Liver (tissue), 10 donors: ENCODE measurements at places on chromosomes 12 and 14.

DNA sequence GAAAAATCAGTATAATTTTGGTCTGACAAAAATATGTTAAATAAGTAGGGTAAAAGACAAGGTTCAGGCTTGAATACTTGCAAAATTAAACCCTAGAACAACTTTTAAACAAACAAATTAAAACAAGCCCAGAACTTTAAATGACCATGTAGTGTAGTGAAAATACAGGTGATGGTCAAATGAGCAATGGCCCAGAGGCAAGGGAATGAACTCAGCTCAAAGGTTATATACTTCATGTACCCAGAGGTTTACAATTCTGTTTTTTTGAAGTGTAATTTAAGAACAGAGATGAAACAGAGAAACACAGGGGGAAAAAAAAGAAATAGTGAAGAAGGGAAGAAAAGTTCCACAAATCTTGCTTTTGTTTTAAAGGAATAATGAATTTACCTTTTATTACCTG, 949.2 kb downstream of the TRHDE start:
- H3K27ac ChIP-seq, result no peak overlapping the region
- no peaks in the 10 kb centered on the region for H3K27me3 ChIP-seq
- H3K36me3 ChIP-seq, result no peaks in the 10 kb centered on the region
- DNase-seq, result no peak

GRCh38 chr14:75969891-75970290, 11.9 kb downstream of the TGFB3 start:
- no peak overlapping the region for H3K4me3 ChIP-seq
- no peaks in the 10 kb centered on the region for H3K4me1 ChIP-seq
- H3K36me3 ChIP-seq, result no peaks in the 10 kb centered on the region
- no peaks in the 10 kb centered on the region for H3K27me3 ChIP-seq
- H3K27ac ChIP-seq, result no peak overlapping the region

DNA sequence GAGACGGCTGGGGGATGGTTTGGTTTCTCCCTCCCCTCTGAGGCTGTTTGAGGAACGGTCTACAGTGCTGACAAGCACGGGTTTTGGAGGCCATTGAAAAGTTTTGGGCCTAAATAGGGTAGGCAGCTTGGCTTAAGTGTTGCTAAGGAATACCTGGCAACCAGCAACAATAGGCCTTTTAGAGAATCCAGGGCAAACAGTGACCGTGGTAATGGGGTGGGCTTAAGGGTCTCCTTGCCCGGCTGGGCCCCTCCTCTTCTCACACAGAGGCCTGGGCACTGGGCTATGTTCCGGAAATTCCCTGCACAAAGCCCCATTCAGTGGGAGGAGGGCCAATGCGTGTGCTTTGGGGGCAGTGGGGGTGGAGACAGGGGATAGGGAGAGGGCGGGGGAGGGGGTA, 55.4 kb downstream of the ASCL1 start:
- H3K27ac ChIP-seq, result no peak overlapping the region
- no peaks in the 10 kb centered on the region for H3K4me1 ChIP-seq
- no peak overlapping the region for H3K4me3 ChIP-seq
- no peaks in the 10 kb centered on the region for H3K27me3 ChIP-seq

DNA sequence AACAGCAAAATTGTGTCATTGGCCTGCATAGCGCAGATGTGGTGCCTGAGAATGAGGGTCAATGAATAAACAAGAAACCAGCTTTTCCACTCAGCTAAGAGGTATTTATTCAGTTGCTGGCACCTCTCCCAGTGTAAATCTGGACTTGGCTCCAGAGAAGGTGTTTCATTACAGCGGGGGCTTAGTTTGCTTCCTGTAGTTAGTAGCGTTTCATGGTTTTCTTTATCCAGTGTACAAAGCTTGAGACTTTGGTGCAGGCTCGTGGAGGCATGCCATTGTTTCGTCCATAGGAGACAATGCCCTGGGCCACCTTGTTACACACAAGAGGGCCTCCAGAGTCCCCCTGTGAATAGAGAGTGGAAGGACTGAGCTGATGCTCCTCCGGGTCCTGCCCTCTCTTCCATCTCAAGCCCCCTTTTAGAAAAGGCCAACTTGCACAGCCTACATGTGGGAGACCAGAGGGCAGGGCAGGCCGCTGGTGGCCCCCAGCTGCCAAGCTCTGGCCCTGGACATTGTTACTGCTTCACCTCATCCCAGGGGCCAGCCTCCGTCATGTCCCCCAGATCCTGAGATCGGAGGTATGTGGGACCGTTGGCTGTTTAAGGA, 3.0 kb downstream of the GZMB start:
- no peaks in the 10 kb centered on the region for H3K4me1 ChIP-seq
- H3K27me3 ChIP-seq, result no peaks in the 10 kb centered on the region
- no peak for DNase-seq
- H3K36me3 ChIP-seq, result no peaks in the 10 kb centered on the region

- DNase-seq, result no peak
- no peak overlapping the region for H3K27ac ChIP-seq
- H3K4me1 ChIP-seq, result no peaks in the 10 kb centered on the region
- H3K4me3 ChIP-seq, result no peak overlapping the region
- H3K27me3 ChIP-seq, result no peaks in the 10 kb centered on the region
Observed at GRCh38 chr14:52298795-52299194, 15.3 kb upstream of the PTGER2 start.

DNA sequence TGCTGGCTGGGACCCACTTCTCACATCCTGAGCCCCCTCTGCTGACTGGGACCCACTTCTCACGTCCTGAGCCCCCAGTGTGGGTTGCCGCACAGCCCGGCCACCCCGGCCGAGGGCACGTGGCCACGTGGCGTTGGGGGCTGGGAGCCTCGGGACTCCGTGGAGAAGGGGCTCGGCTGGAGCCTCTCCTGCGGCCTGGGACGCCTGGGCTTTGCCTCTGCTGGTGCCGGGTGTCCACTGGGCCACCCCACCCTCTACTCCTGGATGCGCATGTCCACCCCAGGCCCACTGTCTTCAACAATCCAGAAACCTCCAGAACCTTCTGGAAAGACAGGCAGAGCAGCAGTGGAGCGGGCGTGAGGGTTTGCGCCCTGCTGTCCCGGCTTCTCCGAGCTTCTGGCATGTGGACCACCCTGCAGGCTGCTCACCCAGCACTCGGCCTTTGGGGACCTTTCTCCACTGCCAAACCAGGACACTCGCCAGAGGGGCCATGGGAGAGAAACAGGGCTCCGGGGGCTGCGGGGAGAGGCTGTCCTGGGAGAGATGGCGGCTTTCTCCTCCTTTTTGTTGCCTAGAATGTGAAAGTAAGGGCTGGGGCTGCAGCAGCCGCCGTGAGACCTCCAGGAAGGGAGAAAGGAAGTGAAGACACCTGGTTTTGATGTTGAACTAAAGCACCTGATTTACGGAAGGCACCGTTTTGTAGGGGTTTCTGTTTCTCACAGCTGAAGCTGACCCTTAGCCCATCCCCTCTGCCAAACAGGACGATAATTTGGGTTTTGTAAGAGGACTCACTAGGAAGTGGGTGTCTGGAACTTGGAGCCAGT, 30.0 kb downstream of the NOC4L start:
- no peak for DNase-seq
- H3K4me1 ChIP-seq, result no peaks in the 10 kb centered on the region
- no peak overlapping the region for H3K27ac ChIP-seq
- no peaks in the 10 kb centered on the region for H3K27me3 ChIP-seq
- no peak overlapping the region for H3K4me3 ChIP-seq
- H3K36me3 ChIP-seq, result no peaks in the 10 kb centered on the region

DNA sequence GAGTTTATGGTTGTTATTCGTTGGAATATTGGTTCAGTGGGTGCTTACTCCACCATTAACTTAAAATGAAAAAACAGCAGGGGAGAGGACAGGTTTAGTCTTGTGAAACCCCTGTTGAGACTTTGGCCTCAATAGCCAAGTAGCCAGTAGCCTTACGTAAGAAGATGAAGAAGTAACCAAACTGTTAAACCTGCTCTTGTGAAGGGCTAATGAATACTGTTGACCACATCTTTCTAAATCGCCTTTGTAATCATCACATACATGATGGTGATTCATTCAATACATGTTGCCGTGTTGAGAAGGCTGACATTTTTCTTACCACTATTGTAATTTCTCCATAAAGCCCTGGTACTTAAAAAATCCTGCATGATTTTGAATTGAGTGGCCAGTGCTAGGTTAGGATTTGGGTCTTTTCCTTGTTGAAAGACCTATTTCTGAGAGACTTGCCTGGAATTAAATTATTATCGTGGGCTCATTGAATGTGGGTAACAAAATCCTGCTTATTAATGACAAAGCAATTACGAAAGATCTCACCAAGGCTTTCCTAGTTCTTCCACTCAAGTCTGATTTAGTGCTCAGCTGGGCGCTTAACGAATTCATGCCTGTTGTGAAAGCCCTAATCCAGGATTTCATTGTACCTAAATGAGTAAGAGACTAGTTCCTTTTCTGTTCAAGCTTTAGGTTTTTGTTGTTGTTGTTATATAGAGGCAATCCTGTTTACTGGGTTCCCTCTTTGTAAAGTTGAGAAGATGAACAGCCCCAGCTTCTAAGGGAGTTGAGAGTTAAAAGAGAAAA, 333.1 kb downstream of the FUT8 start:
- H3K27ac ChIP-seq, result no peak overlapping the region
- H3K4me3 ChIP-seq, result no peak overlapping the region
- H3K4me1 ChIP-seq, result no peaks in the 10 kb centered on the region
- no peaks in the 10 kb centered on the region for H3K27me3 ChIP-seq
- no peaks in the 10 kb centered on the region for H3K36me3 ChIP-seq

DNA sequence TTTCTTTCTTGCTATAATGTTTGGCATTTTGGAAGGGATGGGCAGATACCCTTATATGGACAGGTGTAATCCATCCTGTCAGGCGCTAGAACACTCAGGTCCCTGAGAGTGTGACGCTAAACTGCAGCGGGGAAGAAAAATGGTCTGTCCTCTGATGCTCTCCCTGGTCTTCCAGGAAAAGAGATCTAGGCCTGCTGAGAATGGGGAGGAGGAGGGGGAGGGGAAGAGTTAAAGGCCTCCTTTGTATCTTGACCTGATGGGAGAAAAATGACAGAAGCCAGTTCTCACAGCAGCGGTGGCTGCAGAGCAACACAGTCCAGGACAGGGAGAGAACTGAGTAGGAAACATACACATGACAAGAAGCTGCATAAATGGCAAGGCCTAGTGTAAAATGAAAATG, 61.1 kb downstream of the RPS6KA5 start:
- no peaks in the 10 kb centered on the region for H3K4me1 ChIP-seq
- no peak for DNase-seq
- H3K27ac ChIP-seq, result no peak overlapping the region
- no peaks in the 10 kb centered on the region for H3K36me3 ChIP-seq
- H3K27me3 ChIP-seq, result no peaks in the 10 kb centered on the region
- H3K4me3 ChIP-seq, result no peak overlapping the region

GRCh38 chr14:101726954-101727302, 34.6 kb upstream of the PPP2R5C start:
- no peaks in the 10 kb centered on the region for H3K4me1 ChIP-seq
- H3K36me3 ChIP-seq, result no peaks in the 10 kb centered on the region
- H3K4me3 ChIP-seq, result no peak overlapping the region
- no peak for DNase-seq
- H3K27ac ChIP-seq, result no peak overlapping the region

DNA sequence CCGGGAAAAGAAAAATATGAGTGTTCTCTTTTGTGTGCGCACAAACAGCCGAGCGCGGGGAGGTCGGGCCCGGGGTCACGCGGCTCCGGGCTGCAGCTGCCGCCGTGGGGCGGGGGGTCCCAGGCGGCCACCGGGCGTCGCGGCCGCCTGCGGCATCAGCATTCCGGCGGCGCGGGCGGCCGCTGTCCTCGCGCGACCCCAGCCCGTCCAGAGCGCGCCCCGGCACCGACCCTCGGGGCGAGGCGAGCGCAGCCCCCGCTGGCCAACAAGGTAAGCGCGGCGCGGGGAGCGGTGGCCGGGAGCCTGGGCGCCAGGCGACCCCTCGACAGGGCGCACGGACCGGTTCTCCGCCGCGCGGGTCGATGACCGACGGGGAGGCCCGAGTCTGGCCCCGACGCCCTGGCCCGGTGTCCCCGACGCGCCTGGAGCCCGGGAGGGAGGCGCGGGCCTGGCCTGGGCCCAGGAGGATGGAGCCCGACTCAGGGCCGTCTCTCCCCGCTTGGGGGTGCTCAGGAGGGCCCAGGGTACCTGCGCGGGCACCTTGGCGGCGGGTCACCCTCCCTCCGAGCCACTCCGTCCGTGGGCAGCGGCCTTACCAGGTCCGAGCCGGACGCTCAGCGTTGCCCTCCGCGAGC, 103.9 kb upstream of the DIO3 start:
- no peaks in the 10 kb centered on the region for H3K27me3 ChIP-seq
- H3K4me1 ChIP-seq, result peaks cover 8% of the 10 kb centered on the region
- H3K27ac ChIP-seq, result no peak overlapping the region
- no peaks in the 10 kb centered on the region for H3K36me3 ChIP-seq

GRCh38 chr12:132006056-132006680, 56.4 kb downstream of the EP400 start:
- H3K36me3 ChIP-seq, result peaks cover 37% of the 10 kb centered on the region
- no peak overlapping the region for H3K4me3 ChIP-seq
- no peak for DNase-seq
- no peaks in the 10 kb centered on the region for H3K4me1 ChIP-seq
- no peaks in the 10 kb centered on the region for H3K27me3 ChIP-seq

DNA sequence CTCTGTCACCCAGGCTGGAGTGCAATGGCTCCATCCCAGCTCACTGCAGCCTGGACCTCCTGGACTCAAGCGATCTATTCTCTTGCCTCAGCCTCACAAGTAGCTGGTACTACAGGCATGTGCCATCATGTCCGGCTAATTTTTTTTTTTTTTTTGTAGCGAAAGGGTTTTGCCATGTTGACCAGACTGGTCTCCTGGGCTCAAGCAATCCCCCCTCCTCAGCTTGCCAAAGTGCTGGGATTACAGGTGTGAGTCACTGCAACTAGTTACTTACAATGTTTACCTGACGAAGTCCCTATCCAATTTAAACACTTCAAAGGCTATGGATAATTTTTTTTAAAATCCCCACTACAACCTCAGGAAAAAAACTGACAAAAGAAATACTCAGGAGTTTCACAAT, 1.8 kb downstream of the KRR1 start:
- H3K4me1 ChIP-seq, result no peaks in the 10 kb centered on the region
- peaks cover 3% of the 10 kb centered on the region for H3K36me3 ChIP-seq
- H3K4me3 ChIP-seq, result no peak overlapping the region

DNA sequence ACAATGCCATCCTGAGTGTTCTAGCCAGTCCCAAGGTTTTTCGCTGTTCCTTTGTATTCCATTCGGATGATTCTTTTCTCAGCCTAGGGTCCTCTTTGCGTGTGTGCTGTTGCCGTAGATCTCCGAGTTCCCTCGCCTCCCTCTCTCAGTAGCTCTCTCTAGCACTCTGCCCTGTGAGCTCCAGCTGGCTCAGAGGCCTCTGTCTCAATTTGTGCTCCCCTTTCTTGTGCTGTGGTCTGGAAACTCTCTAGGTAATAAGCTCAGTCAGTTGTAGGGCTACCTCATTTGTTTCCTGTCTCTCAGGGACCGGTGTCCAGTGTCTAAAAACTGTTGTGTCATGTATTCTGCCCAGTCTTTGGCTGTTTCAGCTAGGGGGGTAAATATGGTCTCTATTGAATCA, 179.3 kb downstream of the PCNX1 start:
- no peaks in the 10 kb centered on the region for H3K4me1 ChIP-seq
- peaks cover 23% of the 10 kb centered on the region for H3K36me3 ChIP-seq
- H3K4me3 ChIP-seq, result no peak overlapping the region
- H3K27ac ChIP-seq, result no peak overlapping the region

DNA sequence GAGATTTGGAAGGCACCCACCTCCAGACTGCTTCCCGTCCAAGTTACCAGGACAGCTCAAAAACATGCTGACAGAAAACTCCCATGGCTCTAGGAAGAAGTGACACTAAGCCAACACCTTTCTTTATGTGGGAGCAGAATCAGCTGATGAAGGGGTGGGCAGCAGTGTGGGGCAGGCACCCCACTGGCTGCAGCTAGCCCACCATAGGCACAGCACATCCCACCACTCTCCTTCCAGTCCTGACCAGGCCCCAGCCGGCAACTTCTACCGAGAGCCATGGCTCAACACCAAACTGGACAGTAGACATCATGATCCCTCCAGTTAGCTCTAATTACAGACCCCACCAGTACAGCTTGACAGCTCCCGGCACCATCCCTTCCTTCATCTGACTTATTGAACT, 45.0 kb downstream of the SH2B3 start:
- peaks cover 31% of the 10 kb centered on the region for H3K36me3 ChIP-seq
- no peaks in the 10 kb centered on the region for H3K27me3 ChIP-seq
- peak; percentile 30 for DNase-seq
- H3K4me1 ChIP-seq, result peaks cover 11% of the 10 kb centered on the region
- no peak overlapping the region for H3K27ac ChIP-seq
